ENCODE measurements at places on chromosomes 11 and 22.

GRCh38 chr11:13327421-13327820 lies 49.8 kb downstream of the BMAL1 start:
- DNase-seq = no peak

GRCh38 chr11:134945993-134946392 lies 534.0 kb upstream of the B3GAT1 start:
- DNase-seq = no peak

DNA sequence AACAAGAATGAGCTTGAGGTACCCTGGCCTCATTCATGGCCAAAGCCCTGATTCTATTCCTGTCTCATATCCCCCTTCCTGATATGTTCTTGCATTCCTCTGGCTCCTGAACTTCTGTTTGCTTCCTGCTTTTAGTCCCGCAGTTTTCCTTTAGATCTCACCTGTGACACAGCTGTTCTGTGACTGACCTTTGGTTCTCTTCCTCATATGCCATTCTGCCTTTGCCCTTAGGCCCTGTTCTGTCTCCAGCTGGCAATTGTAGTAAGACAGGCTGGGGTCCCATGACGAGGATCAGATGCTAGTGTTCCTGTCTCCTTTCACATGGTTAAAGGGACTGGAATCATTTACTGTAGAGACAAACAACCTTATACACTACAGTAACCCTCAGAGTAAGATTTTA lies 59.0 kb upstream of the PDE3B start:
- no peak for DNase-seq

DNA sequence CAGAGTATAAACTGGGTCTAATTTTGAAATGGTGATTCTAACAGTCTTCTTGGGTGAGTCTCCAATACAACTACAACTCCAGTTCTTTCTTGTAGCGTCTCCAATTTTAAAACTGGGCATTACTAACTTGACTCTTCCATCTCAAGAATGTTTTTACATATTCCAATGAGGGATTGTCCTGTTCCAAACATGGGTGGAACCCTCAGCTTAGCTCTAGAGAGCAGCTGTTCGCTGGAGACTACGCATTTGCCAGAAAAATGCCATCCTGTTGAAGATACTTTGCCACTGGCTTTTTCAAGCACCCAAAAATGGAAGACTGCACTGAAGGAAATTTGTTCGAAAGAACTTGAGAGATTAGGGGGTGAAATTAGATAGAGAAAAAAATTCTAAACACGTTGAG lies 870.0 kb downstream of the NTM start:
- no peak for DNase-seq

DNA sequence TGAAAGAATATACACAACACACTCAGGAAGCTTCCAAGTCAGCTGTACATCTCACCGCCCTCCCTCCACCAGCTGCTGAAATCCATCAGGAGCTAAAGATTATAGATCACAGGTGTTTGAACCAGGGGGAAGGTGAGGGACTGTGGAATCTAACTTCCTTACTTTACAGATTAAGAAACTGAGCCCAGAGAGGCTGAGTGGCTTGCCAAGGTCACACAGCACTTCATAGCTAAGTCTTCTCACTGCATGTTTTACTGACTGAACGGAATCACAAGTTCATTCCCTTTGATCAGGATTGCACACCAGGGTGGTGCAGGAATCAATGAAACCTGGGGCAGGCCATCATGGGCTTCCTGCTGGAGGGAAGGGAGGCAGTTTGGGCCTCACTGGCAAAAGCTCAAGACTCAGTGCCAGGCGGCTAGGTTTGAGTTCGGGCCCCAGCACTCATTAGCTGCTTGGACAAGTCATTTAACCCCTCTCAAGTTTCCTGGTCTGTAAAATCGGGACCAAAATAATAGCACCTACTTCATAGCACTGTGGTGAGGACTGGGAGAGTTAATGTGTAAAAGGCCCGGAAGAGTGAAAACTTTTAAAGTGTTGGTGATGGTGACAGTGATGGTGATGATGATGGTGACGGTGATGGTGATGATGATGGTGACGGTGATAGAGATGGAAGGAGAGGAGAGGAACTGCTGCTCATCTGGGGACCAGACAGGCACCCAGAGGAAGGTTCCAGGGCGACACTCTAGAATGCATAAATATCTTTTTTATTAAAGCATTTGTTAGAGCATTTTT lies 8.2 kb downstream of the CD5 start:
- DNase-seq = no peak

DNA sequence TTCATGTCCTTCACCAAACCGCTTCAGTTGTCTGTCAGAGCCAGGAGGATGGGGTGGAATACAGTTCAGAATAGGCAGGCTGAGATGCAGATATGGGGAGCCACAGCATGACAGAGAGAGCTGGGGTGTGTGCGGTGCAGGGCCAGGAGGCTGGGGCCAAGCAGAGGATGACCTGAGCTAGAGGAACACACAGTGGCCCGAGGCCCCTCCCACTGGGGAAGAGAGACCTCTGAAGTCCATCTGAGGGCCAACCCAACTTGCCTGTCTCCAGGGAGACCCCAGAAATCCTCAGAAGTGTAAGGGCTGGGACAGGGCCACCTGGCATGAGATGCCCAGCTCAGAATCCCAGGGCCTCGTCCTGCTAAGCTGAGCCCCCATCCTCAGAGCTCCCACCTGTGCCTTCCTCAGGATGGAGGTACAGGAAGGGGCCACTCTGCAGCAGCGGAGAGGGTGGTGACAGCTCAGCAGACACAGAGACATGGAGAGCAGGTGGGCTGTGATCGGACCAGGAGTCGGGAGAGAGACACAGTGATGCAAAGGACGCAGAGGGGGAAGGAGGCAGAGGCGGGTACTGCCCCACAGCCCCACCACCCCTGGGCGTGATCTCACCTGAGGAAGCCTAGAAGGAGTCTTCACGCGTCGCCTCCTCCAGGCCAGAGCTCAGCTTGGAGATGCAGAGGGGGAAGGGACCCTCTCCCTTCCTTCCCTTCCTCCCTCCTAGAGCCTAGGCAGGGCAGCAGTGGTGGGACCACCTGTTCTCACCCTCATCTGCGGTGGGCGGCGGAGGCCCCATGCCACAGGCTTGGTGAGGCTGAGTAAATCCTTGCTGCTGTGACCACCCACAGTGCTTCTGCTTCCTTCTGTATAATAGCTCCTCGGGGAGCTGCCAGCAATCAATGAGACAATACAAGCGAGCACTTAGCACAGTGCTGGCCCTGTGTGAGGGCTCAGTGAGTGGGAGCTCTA lies 9.1 kb upstream of the TUB start:
- no peak for DNase-seq

GRCh38 chr11:115224551-115224950 lies 279.7 kb downstream of the CADM1 start:
- DNase-seq = no peak

DNA sequence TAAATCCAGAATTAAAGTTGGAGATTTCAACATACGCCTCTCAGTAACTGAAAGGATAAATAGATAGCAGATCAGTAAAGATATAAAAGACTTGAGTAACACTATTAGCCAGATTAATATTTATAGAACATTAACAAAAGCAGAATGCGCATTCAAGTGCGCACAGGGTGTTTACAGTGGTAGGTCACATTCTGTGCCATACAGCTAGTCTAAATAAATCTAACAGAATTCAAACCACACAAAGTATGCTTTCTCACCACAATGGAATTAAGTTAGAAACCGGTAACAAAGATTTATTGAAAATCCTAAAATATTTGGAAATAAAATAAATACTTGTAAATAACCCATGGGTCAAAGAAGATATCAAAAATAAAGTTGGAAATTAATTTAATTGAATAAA lies 341.0 kb downstream of the DYNC2H1 start:
- no peak for DNase-seq

DNA sequence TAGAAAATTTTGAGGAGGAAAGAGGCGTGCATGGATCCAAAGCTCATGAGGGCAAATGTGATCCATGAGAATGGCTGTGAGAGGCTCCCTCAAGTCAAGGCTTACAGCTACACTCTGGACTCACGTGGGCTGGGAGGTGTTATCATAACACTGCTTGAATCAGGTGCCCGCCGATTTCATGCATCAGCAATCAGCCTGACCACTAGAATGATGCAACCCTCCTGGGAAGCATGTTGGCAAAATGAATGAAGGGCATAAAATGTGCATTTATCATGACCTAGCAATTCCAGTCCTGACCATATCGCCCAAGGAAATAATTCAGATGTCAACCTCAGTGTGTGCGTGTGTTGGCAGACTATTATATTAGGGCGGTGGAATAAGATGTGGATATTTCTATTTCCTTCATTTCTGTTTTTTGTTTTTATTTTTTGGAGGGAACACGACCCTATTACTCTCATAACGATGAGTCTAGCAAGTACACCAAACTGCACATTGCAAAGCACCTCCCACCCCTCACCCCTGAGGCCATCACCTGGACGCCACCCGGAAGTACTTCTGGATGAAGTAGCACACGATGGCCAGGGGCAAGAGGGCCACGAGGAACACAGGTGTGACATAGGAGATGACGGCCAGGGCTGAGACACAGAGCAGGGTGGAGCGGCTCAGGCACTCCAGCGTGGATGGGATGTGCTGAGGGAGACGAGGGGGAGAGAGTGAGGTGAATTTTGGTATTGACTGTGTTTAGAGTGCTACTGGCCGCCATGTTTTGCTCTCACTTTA lies 15.7 kb upstream of the KCNJ11 start:
- DNase-seq = no peak

DNA sequence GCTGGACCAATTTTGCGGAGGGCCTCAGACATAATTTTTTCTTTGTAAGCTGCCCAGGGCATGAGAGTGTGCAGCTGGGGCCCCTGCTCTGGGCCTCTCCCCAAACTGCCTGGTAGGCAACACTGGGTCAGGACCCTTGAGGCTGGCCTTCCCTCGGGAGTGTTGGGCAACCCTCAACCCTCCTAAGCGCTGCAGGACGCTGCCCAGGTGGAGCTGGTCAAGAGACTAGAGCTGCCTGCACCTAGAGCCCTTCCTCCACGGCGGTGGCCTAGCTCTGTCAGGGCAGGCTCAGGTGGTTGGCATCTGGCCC lies 505 bp upstream of the TMEM132A start:
- no peak for DNase-seq

DNA sequence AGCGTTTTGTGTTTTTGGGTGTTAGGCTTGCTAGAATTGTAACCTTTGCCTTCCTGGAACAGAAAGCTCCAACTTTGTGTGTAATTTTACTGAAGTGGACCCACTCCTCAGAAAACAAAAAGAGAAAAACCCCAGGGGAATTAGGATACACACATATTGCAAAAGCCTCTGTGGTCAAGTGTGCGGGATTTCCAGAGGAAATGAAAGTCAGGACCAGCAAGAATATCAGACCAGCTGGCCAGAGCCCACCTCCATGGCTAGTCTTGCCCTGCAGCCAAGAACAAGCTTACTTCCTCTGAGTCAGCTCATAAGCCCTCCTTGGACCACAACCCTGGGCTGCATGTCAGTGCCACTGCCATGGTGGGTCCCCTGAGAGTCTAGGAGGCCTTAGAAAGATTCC lies 37.0 kb upstream of the FTH1 start:
- no peak for DNase-seq

- DNase-seq = no peak
Observed at GRCh38 chr11:2983908-2984307, 8.2 kb downstream of the NAP1L4 start.

GRCh38 chr11:269146-269890 lies 8.9 kb upstream of the NLRP6 start:
- DNase-seq = peak; percentile 91
